Hematopoietic multipotent progenitor cell (in vitro differentiated cells): ENCODE measurements at places on chromosomes 16 and 17. TPM values are rescaled to one million over a fixed set of nuclear protein-coding genes. Genes with fewer than 3 reads are reported as not detected.

GRCh38 chr17:48543107-48543853, 1.6 kb downstream of the HOXB2 start:
- peak; percentile 42 for DNase-seq

- DNase-seq = no peak
Observed at GRCh38 chr17:29205047-29205446, 24.8 kb upstream of the MYO18A start.

- DNase-seq = no peak
Observed at GRCh38 chr16:11060842-11061241, 116.5 kb downstream of the CLEC16A start.

NPIPA8 gene
- total RNA-seq = 1.1 TPM

OR2C1 gene
- 0.27 TPM for total RNA-seq
